ENCODE measurements at places on chromosomes 3 and 15. TPM values are rescaled to one million over a fixed set of nuclear protein-coding genes. Genes with fewer than 3 reads are reported as not detected.

Gene CLDN11
- total RNA-seq, result 12.3 TPM

Gene STRC
- 0.47 TPM for total RNA-seq

Gene PIGZ
- total RNA-seq, result 5.0 TPM

Gene ZBTB47
- total RNA-seq, result 22.1 TPM

Gene IL17RD
- 38.1 TPM for total RNA-seq

Gene GOLGA6D
- not detected for total RNA-seq

Gene ZMYND10
- total RNA-seq, result 2.5 TPM

Gene CPNE9
- total RNA-seq, result 0.31 TPM

Gene CIAO2A
- total RNA-seq, result 36.3 TPM

Gene PLA1A
- not detected for total RNA-seq

Gene GRM7
- total RNA-seq, result 98.9 TPM

Gene CIP2A
- 23.7 TPM for total RNA-seq

Gene CCDC12
- total RNA-seq, result 17.5 TPM

Gene PATL2
- 0.78 TPM for total RNA-seq

Gene TP63
- 0.16 TPM for total RNA-seq

Gene GPR87
- total RNA-seq, result not detected

Gene NR1I2
- total RNA-seq, result 0.16 TPM

Gene ITIH1
- 0.94 TPM for total RNA-seq

Gene DNASE1L3
- 0.94 TPM for total RNA-seq

Gene LRRIQ4
- total RNA-seq, result 0.31 TPM

Gene USP4
- total RNA-seq, result 22.9 TPM

Gene CHRNB4
- total RNA-seq, result 1.1 TPM

Gene CYP11A1
- total RNA-seq, result not detected

Gene MBNL1
- total RNA-seq, result 68.5 TPM

Gene LRTM1
- total RNA-seq, result not detected

Gene IL17RE
- total RNA-seq, result not detected
